Activated T-cell treated with anti-CD3 and anti-CD28 coated beads for 1 hour (primary cell): ENCODE measurements at places on chromosomes 7 and 10.

GRCh38 chr7:113083132-113083815 is 3.4 kb downstream of the GPR85 start:
- no peak for DNase-seq

GRCh38 chr7:130207642-130208041 is at the start of gene SSMEM1:
Gene SSMEM1 (plus strand): TSS chr7:130207860. CDS start chr7:130207911, 51 bp downstream.
- no peak for DNase-seq

DNA sequence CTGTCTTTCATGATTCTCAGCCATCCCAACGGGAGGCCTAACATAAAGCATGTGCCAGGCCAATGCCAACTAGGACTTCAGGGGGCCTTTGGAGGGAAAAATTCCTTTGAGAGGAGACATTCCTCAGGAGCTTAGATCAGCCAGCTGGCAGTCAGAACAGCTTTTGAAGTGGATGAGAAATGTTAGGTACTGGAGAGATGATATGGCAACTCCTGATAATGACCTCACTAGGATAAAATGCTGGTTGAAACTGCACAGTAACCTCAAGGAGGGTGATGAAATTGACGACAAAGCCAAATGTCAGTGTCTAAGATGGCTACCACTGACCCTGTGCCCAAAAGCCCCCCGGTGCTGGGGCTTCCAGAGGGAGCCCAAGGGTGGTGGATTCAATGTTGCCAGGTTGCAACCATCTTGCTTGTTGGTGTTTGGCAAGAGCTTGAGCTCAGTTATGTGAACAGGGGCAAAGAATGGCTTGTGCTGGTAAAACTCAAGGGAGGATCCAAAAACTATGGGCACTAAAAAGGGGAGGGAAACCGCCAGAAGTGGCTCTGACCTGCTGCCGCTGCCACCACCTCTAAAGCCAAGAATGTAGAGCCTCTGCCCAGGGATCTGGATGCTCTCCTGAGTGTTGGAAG is 121.2 kb downstream of the UBE2H start:
- no peak for DNase-seq

GRCh38 chr10:43252783-43253341 is 14.0 kb downstream of the RASGEF1A start:
- no peak for DNase-seq

DNA sequence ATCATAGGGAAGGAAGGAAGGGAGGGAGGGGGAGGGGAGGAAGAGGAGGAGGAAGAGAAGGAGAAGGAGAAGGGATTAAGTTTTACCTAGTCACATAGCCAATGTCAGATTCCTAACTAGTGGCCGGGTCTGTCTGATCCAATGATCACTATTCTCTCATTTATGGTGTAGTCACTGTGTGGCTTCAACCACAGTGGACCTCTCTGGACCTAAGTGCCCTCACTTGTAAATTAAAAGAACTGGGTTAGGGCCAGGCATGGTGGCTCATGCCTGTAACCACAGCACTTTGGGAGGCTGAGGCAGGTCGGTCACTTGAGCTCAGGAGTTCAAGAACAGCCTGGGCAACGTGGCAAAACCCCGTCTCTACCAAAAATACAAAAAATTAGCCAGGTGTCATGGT is 6.6 kb upstream of the SERPINE1 start:
- DNase-seq: no peak

GRCh38 chr7:12777257-12777656 is 89.8 kb downstream of the ARL4A start:
- no peak for DNase-seq

DNA sequence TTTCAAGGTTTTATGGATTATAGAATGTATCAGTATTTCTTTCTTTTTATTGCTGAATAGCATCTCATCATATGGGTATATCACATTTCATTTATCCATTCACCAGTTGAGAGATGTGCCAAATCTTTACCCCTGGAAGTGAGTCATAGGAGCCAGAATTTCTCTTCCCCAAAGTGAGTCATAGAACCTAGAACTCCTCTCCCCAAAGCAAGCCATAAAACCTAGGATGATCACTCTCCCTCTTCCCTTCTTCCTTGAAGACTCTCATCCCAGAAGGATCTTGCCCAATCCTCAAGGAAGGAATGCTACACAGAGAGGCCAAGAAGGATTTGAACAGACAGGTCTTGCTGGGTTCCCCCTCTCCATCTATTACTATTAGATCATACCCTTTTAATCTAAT is 199.9 kb downstream of the EVX1 start:
- no peak for DNase-seq

GRCh38 chr10:74244097-74244685 is 93.2 kb downstream of the ADK start:
- DNase-seq: peak; percentile 9

DNA sequence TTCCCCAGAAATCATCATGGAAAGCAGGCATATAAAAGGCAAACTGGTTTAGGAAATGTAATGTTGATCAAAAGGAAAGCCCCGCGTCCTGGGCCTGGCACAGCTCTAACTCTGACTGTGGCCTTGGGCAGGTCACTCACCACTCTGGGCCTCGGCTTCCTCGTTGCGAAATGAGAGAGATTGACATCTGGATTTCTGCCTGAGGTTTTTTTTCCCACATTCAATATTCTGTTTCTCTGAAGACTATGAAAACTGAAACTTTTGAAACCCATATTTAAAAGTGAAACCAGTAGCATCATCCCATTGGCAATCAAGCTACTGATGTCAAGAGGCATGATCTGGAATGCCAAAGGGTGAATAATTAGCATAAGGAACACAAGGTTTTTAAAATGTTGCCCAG is 369.7 kb upstream of the NPVF start:
- no peak for DNase-seq

- no peak for DNase-seq
These were observed 1.0 kb downstream of the PRR15 start for GRCh38 chr7:29564496-29565223.

GRCh38 chr7:148241700-148242293 is 348.8 kb upstream of the C7orf33 start:
- DNase-seq: no peak
